Activated CD4-positive, alpha-beta T cell treated with anti-CD3 and anti-CD28 coated beads, Interleukin-2, amount 10 ng/mL, durations not matched to agents 7 days and 5 days (primary cell): ENCODE measurements at places on chromosomes 4 and X. TPM values are rescaled to one million over a fixed set of nuclear protein-coding genes. Genes with fewer than 3 reads are reported as not detected.

The IL2 gene
- 1.6 TPM for total RNA-seq

The NSDHL gene
- total RNA-seq = 13.9 TPM

DNA sequence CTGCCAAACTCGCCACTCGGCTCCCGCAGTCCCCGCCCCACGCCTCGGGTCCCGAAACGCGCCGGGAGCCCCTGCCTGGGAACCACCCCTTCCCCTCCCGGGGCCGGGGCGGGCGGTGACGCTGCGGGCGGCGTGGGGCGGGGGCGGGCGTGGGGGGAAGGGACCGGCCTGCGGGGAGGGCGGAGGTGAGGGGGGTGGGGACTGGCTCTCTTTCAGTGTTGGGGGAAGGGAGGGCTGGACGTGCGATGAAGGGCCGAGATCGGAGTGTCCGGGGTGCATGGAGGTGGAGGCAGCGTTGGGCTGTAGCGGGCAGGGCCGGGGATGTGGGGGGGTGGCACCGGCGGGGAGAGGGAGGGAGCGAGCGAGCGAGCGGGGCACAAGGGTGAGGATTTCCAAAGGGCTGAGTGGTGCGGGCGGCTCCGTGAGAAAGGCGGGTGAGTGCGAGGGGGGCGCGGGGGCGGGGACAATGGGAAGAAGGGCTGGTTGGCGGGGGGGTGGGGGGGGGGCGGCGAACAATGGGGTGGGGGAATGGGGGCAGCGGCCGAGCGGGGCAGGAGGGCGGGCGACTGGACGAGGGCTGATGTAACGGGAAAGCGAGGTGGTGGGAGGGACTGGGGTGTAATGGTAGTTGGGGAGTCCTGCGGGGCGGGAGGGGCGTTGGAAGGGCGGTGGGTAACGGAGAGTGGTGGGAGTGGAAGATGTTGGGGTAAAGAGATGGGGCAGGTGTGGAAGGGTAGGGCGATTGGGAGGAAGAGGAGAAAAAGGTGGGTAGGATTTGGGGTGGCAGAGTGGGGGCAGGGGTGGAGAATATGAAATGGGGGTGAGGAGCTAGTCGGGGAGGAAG is 578 bp downstream of the DCUN1D4 start:
- DNase-seq = peak; percentile 59

DNA sequence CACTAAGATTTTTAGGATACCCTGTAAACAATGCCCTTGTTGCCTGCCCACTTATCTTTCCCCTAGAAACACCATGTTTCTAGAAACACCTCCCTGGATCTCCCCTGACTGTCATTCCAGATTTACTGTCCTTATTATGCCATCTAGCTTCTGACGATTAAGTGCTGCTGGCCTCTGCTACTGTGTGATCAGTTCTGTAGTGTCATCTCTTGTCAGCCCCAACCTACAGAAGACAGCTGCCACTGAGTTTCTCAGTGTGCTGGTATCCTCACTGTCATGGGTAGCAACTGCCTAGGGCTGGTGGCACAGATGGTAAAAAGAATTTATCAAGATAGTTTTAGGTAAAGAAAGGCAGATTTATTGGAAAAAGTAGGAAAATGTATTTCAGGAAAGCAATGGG is 68.7 kb upstream of the WWC2 start:
- DNase-seq = no peak

DNA sequence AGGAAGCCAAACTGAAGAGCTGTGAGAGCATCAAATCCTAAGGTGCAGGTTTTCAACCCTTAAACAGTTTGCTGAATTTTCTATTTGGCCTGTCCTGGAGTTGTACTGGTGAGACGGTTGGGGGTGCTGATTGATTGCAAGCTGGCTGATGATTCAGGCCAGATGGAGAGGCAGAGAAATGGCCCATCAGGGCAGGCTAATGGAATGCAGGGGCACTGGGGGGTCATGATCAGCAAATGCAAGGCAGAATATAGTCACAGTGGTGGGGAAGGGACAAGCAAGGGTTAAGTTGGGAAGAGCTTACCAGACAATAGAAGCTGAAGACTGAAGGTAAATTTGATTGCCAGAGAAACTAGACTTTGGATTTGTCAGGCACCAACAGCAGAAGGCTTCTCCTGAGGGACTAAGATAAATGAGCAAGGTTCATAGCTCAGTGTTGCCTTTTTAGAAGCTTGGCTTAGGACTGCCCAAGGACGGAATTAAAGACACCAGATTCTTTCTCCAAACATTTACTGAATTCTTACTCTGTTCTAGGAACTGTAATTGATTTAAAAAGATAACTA is 4.3 kb upstream of the AADAT start:
- DNase-seq = no peak

DNA sequence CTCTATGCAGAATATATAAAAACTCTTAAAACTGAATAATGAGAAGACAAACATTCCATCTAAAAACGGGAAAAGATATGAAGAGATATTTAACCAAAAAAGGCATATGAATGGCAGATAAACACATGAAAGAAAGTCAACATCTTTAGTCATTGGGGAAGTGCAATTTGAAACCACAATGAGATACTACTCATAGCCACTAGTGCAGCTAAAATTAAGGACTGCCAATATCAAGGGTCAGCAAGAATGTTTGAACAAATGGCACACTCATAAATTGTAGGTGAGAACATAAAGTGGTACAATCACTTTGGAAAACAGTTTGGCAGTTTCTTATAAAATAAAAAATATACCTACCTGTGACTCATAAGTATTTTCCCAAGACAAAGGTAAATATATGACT is 534.9 kb upstream of the DIPK2B start:
- no peak for DNase-seq

DNA sequence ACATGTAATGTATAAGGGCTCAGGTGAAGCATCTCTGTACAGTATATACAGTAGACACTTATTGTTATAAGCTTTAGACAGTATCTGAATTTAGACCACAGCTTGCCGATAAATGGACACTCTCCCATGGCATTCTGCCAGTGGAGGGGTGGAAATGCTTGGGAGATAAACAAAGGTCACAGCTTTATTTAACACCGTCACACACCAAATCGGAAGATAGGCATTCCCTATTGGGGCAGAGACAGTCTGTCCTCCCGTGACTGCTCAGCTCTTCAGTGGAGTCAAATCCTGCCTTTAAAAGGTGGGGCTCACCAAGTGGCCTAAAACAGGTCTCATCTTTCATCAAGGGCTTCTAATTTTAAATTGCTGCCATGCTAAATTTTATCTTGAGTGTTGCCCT is 178.8 kb downstream of the CAMK2D start:
- DNase-seq = no peak

The MAGEB1 gene
- total RNA-seq = not detected

GRCh38 chr4:78689700-78690323 is 86.3 kb upstream of the BMP2K start:
- no peak for DNase-seq

The TEC gene
- total RNA-seq = 1.1 TPM

DNA sequence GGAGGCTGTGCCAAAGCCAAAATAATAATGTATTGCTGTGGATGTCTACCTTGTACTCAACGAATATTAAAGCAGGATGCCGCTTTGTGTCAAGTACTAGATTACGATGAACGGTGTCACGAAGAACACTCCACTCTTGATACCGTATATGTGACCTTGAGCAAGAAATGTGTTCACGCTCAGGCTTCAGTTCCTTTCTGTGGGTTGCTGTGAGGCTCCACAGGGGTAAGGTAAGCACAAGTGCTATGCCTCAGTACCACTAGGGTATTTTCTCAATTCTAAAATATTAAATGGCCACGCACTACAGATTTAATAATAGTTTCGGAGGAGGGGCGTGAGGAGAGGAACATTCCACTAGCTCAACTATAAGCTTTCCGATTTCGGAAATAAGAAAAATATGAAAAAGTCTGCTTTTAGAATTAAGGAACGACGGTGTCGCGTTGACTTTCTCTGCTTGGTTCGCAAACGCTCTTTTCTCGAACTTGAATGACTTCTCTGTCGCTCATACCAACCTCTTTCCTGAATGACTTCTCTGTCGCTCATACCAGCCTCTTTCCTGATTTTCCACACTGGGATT is 607 bp upstream of the SCOC start:
- DNase-seq = peak; percentile 54

DNA sequence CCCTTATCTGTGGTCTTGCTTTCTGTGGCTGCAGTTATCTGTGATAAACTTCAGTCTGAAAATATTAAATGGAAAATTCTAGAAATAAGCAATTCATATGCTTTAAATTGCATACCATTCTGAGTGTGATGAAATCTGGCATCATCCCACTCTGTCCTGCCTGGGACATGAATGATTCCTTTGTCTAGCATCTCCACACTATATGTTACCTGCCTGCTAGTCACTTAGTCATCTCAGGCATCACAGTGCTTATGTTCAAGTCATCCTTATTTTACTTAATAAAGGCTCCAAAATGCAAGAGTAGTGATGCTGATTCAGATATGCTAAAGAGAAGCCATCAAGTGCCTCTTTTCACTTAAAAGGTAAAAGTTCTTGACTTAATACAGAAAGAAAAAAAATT is 14.3 kb upstream of the RAB9B start:
- DNase-seq = no peak

The RBM47 gene
- total RNA-seq = 1.0 TPM

The PTTG2 gene
- 1.7 TPM for total RNA-seq

The C4orf54 gene
- not detected for total RNA-seq

- DNase-seq = no peak
These were observed 43.8 kb upstream of the GPR173 start for GRCh38 chrX:53004811-53005210.

- DNase-seq = no peak
These were observed 524 bp upstream of the EXOSC9 start for GRCh38 chr4:121800638-121800960.

The OGT gene
- total RNA-seq = 362 TPM

GRCh38 chr4:98673978-98674377 is 15.6 kb upstream of the TSPAN5 start:
- DNase-seq = no peak
